ENCODE measurements at places on chromosomes 1 and 21.

GRCh38 chr21:39952265-39952664, 85.0 kb downstream of the PCP4 start:
- no peak for DNase-seq

DNA sequence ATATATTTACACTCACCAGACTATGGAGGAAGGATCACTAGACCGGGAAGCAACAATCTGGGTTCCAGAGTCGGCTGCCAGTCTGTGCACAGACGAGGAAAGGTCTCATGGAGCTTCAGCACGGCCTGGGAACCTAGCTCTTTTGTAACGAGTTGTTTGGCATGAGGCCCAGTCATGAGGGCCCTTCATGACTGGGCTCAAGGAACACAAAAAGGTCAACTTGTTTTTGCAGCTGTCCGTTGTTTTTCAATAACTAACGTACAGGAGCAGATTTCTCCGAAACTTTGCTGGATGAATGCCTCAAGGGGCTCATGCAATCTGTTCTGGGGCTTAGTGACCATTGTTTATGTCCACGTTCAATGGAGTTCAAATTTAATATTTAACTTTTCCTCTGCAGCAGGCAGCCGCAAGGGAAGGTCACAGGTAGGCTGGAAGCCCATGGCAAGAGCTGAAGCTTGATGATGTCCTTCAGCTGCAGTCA, 5.9 kb upstream of the STUM start:
- DNase-seq: no peak

DNA sequence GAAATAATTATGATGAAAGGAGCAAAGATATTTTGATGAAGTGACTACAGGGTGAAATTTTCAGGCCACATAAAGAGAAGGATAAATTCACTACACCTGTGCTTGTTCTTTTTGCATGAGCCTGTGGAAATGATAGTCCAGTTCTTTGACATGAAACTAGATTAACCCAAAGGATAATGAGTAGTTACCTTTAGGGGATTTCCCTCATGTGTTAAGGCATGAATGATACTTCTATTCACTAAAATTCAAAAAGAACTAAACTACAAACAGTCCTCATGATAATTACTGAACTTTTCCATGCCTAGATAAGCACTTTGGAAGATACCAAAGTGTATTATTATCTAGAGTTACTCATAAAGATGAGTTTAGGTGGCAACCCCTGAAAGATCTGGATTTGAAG, 244.3 kb downstream of the PTPRC start:
- no peak for DNase-seq

- DNase-seq: no peak
Measured at GRCh38 chr1:87462894-87463293, 134.2 kb downstream of the LMO4 start.

GRCh38 chr21:14376854-14377253, 6.1 kb downstream of the HSPA13 start:
- no peak for DNase-seq
